ENCODE measurements at places on chromosomes 12 and 14. TPM values are rescaled to one million over a fixed set of nuclear protein-coding genes. Genes with fewer than 3 reads are reported as not detected.

ABCC9 gene
- 0.04 TPM for total RNA-seq

PDZRN4 gene
- total RNA-seq, result not detected

PLEKHG3 gene
- 39.4 TPM for total RNA-seq

OR4E2 gene
- 10.8 TPM for total RNA-seq

HRK gene
- total RNA-seq, result 0.37 TPM

NINJ2 gene
- 0.42 TPM for total RNA-seq

AKAP3 gene
- 1.7 TPM for total RNA-seq

RAP1B gene
- total RNA-seq, result 148 TPM

NFE2 gene
- total RNA-seq, result not detected

VIPAS39 gene
- 16.7 TPM for total RNA-seq

TEDC1 gene
- total RNA-seq, result 34.0 TPM

KRT74 gene
- not detected for total RNA-seq

C12orf54 gene
- total RNA-seq, result not detected

KRT8 gene
- 16.2 TPM for total RNA-seq

SERPINA4 gene
- total RNA-seq, result not detected

ALG10B gene
- total RNA-seq, result 13.8 TPM

JPH4 gene
- not detected for total RNA-seq

Data from A673 (cell line).